ENCODE measurements at places on chromosomes 6 and 20.

- no peak for DNase-seq
Observed at GRCh38 chr6:31919624-31920303, 7.8 kb upstream of the C2 start.

DNA sequence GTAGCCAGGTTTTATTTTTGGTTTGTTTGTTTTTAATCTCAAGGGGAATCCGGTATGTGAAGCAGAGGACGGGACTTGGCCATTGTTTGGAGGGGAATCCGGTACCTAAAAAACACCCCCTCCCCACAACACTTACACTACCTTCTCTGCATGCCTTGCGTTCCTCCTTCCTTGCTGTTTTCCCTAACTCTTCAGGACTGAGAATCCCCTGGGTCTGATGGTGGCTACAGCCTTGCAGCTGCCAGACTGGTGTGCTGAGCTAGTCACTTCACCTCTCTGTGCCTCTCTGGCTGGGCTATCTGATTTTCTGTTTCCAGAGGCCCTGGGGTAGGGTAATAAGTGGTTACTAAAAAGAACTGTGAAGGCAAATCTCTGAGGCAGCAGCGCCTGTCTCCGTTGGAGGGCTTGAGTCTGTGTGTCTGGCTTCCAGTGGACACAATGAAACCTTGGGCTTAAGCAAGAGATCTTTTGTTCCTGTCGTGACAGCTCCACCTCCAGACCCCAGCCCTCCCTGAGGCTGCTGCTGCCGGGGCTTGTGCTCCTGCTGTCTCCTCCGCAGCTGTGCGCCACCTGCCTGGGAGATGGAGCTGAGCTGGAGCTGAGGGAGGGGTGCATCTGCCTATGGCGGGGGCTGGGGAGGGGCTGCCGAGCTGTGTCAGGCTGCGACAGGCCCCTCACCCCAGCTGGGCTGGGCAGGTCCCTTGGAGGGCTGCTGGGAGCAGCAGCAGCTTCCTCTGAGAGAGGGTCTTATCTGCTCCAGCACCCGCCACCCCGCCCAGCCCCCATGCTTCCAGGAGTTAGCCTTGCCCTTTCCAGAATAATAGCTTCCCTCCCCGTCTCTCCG, 65.8 kb upstream of the CCDC167 start:
- DNase-seq, result no peak

GRCh38 chr20:32642257-32643046, 31.3 kb downstream of the C20orf203 start:
- DNase-seq, result no peak

DNA sequence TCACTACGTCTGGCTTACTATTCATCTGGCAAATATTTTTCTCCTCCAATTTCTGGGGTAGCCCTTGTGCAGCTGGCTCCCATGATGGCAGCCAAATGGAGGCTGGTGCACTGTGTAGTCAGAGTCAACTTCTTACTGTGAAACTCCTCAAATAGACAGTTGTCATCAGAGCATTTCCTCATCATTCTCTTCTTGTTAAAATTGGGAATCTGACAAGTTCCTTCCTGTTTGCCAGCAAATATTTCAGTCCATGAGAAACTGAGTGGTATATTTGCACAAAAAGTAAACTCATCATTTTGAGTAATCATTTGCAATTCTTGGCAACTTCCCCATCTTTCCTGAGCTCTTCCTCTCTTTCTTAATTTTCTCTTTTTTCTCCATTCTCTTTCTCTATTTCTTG, 394.9 kb upstream of the RGS17 start:
- DNase-seq, result no peak

GRCh38 chr6:153980171-153980570, 58.9 kb upstream of the OPRM1 start:
- DNase-seq, result no peak

DNA sequence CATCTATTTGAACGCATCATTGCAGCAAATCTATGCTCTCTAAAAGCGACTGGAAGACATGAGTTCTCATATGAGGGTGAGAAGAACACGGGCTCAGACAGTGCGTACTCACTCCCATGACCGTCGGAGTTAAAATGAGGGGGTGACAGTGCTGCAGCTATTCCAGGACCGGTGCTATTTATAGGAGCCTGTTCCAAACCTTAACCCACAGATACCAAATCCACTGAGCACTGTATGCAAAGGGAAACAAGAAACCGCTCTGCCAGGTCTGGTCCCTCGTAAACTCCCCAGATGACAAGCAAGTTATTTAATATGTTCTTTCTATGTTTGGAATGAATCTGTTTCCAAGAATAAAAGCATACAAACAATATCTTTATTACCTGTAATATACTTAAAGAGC, 22.9 kb downstream of the PPP1R3G start:
- DNase-seq, result no peak

DNA sequence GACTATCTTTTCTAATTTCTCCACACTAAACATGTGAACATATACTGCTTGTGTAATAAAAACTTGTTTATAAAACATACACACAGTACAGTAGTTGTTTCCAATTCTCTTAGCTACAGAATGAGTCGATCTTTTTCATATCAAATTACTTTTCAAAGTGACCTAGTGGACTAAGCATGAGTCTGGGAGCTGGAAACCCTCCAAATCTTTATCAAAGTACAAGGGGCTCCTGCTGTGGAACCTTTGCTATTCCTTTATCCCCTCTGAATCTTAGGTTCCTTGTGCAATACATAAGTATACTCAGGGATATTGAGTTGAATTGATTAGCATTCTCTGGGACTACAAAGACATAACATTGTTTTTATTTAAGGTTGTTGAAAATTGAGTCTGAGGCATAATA, 48.7 kb upstream of the TAB2 start:
- DNase-seq, result no peak

DNA sequence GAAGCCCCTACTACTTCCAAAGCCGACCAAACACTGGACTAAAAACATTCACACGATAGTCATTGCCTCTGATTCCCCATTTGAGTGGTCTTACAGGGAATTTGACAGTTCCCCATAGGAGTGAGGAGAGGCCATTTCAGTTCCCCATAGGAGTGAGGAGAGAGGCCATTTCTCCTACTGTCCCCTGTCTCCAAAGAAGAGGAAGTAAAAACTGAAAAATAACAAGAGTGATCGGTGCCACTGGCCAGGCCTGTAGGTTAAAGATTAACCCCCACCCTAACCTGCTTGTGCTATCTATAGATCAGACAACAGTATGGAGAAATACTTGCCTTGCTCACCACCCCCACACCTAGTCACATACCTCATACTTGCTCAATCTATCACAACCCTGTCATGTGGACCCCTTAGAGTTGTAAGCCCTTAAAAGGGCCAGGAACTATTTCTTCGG, 204.0 kb upstream of the MOCS1 start:
- no peak for DNase-seq

- DNase-seq, result no peak
Observed at GRCh38 chr20:38325905-38326304, 20.4 kb upstream of the LBP start.

GRCh38 chr20:61929971-61930666, 135.6 kb downstream of the TAF4 start:
- no peak for DNase-seq

DNA sequence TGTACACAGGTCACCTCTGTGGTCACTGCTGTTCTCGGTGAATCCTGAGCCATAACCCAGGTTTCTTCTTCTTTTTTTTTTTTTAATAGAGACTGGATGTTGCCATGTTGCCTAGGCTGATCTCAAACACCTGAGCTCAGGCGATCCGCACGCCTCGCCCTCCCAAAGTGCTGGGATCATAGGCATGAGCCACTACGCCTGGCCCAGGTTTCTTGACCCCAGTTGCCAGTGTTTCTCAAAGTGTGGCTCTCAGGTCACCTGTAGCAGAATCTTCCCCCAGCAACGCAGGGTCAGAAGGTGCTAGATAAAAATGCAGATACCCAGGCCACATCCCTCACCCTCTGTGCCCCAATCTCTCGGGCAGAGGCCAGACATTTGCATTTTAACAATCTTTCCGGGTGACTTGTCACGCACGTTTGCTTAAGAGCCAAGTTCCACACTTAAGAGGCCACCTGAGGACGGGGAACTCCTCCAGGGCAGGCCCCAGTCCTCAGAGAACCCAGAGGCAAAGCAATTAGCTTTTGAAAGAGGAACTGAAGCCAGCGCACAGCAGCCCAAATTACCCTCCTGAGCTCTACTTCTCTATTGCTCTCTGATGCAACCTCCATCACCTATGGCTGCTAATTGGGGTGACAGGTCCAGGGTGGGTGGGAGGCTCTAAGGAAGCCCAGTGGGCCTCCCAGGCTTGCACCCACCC, 81.8 kb downstream of the NFATC2 start:
- DNase-seq, result peak; percentile 71

DNA sequence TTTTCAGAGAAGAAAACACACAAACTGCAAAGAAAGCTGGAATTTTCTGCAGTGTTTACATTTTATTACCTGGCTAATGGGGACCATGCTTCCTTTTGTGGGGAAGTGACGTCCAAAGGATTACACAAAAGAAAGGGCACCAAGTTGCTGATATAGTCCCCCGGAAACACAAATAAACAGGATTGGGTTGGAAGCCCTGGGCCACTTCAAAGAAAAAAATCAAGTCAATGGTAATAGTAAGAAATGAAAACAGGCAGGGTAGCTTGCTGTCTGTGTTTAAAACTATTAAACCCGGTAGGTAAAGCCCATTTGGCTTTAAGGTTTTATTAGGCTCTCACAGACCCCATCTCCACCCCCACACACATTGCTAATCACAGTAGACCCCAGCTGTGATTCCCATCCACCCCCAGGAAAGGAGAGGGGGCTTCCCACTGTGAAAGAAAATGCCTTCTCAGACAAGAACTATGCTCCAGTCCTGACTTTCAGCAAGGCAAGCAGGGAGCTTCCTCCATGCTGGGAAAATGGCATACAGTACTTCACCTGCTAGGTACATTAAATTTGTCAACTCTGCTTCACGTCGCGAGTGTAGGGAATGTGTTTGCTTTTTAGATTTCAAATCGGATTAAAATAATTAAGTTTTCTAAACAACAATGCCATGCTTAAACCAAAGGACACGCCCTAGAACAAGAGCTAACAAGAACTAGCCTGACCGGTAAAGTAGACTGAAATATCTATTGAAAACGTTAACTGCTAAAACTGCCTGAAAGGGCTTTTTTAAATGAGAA, 1.1 kb downstream of the PERP start:
- DNase-seq, result no peak
